CD4-positive, alpha-beta T cell treated with Interleukin-1 beta for 1 hour (primary cell): ENCODE measurements at places on chromosomes 5 and 9.

GRCh38 chr9:133333011-133333410, 3.0 kb downstream of the SURF6 start:
- DNase-seq, result no peak

GRCh38 chr9:6681957-6682501, 36.5 kb upstream of the GLDC start:
- no peak for DNase-seq

DNA sequence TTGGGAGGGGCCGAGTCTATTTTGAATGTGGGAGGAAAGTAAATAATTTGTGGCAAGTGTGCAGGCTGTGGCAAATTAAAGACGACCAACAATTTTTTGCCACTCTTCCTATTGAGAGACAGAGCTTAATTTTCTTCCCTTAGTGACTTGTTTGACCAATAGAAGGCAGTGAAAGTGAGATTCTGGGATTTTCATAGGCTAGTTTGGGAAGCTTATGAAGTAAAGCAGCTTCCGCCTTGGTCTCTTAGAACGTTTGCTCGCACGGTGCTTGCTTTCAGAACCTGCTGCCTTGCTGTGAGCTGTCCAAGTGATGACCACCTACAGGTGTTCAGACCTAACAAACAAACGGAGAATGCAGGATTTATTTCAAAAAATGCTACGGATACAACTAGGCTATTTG, 6.7 kb upstream of the OR1N2 start:
- DNase-seq, result no peak

- no peak for DNase-seq
Observed at GRCh38 chr5:176790941-176791340, 19.4 kb upstream of the UNC5A start.

- no peak for DNase-seq
Observed at GRCh38 chr9:110089681-110090370, 118.1 kb downstream of the C9orf152 start.
